Stimulated activated CD4-positive, alpha-beta T cell treated with anti-CD3 and anti-CD28 coated beads, Interleukin-4, amount 100 ng/mL, for 1 hour (primary cell): ENCODE measurements at places on chromosomes 11 and 22.

GRCh38 chr11:60813324-60813723, 28.2 kb downstream of the MS4A10 start:
- no peak for DNase-seq

DNA sequence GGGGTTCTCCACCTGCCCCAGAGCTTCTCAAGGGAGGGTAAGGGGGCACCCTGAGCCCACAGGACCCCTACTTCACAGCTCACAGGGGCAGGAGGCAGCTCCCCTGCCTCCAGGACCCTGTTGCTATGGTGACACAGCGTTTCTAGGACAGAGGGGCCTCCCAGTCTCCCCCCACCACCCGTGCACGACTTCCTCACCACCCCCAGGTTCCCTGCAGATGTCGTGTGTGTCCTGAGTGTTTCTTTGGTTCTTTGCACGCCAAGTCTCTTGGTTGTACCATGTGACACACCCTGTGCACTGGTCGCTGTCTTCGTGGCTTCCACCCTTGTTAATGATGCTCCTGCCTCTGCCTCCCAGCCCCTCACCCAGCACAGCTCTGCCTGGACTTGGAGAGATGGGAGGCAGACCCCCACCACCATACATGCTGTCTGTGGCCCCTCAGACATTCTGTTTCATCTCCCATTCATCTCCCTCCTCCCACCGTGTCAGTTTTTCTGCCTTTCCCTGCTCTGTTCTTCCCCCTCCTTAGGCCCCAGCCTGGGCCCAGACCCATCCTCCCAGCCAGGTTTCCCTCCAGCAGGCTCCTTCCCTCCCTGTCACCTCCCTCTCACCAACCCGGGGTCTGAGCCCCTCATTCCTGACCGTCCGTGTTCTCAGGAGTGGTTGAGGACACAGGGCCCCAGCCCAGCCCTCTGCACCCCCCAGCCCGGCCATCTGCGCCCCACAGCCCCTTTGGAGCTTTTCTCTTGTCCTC, 24.5 kb upstream of the RAB1B start:
- no peak for DNase-seq

- no peak for DNase-seq
Observed at GRCh38 chr11:83037877-83038276, 33.8 kb downstream of the RAB30 start.

DNA sequence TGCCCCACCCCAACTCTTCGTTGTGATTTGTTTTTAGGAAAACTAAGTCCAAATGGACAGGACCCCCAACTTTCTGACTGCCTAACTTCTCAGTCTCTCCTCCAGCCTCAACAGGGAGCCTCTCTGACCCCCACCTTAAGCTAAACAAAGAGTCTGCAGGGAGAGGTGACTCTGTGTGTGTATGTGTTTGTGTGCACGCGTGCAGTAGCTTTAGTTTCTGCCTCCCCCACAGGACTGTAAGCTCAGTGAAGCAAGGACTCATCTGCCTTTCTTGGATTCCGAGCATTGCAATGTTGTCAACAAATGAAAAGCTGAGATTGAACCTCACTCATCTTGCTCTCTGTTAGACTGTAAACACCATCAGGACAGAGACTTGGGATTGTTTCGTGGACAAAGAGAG, 7.9 kb downstream of the SNAP29 start:
- DNase-seq: no peak

DNA sequence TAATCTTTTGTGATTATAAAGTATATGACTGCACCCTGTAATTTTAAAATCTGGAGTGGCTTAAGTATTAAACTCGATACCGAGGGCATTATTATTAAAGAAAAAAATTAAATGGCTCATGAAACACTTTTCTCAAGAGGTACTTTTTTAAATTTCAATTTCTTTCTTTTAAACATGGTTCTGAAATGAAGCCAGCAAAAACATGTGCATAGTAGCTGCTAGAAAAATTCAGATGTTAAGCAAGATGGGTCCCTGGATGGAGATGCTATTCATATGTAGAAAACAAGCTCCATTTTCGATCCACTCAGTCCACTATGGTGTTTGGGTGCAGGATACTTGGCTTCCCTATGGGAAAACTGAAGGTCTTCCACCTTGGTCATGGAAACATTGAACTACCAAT, 189.5 kb downstream of the PGR start:
- no peak for DNase-seq

GRCh38 chr11:132168344-132168981, 798.0 kb downstream of the NTM start:
- DNase-seq: no peak

GRCh38 chr22:37482244-37482643, 3.9 kb downstream of the MFNG start:
- no peak for DNase-seq

DNA sequence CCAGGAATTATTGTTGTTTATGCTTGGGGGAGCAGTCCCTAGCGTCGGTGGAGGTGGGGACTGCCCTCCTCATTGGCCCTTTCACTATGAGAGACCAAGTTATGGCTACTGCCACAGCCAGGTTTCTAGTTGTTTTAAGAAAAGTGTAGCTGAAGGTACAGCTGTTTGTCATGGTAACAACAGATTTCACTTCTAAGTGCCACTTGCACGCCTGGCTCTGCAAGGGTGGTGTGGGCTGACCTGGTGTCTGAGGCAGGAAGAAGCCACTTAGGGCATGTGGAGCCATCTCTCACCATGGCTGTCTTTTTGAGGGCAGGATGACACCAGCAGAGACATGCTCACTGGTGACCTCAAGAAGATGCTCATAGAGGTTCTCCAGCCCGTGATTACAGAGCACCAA, 46.3 kb upstream of the MPEG1 start:
- DNase-seq: no peak

DNA sequence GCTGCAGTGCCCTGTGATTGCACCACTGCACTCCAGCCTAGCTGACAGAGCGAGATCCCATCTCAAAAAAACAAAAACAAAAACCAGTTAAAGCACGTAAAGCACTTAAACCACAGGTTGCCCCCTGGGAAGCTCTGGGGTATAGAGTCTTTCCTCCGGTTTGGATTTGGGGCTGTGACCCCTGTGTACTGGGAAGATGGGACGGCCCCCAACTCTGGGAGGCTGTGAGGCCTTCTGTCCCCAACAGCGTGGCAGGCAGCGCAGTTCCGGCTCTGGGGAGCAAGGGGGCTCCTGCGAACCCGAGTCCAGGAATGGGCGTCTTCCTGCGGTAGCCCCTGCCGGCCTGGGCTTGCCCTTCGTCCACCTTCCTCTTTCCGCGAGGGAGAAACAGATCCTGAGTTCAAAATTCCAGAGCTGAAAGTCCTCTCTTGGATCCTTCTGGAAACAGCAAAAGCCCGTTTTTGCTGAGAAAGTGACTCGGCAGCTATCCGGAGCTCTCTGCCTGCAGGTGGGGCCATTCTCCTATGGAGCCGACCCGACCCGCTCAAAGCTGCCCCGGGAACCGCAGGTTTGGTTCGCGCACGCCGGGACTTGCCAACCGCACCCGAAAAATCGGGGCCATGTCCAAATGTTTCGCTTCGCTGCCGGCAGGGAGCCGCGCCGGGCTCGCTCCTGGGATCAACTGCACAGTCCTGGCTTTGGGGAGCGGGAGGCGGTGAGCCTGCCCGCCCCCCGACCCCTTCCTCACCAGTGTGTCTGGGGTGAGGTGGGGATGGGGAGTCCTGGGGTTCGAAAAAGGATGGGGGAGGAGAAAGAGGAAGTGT, 36.3 kb upstream of the POLA2 start:
- peak; percentile 66 for DNase-seq

DNA sequence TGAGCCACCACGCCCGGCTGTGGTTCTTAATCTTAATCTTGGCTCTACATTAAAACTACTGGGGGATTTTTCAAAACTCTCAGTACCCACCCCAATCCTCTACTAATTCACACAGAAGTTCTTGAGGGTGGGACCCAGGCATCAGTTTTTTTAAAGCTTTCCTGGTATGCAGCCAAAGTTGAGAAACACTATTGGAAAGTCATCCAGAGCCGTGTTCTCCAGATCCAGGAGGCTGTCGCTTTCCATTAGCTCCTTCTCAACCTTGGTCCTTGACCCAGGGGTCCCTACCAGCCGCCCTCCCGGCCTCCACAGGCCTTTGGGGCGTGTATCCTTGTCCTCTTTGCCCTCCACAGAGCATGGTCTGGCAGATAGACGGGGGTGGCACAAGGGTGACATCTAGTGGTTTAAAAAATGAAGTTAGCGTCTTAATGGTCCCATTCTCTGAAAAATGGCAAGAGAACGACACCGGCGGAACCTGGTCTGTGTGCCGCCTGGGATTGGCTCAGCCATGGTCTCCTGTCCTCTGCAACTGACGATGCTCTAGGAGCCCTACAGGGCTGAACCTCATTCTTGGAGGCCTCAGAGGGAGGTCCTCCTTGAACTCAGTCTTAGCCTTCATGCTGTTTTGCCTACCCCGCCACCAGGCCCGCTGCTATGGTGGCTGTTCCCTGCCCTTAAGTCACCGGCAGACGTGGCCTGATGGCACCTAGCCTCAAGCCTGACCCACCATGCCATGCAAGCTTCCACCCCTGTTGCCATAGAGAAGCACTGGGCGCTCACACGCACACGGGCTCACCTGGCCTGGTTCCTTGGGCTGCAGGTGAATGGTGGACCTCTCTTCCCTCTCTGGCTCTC, 152.0 kb upstream of the SYN3 start:
- DNase-seq: peak; percentile 1
